Stimulated activated CD4-positive, alpha-beta T cell treated with anti-CD3 and anti-CD28 coated beads, Interleukin-12 subunit alpha, Interleukin-12 subunit beta, amount 100 ng/mL, for 4 hours (primary cell): ENCODE measurements at places on chromosomes 5 and 9.

DNA sequence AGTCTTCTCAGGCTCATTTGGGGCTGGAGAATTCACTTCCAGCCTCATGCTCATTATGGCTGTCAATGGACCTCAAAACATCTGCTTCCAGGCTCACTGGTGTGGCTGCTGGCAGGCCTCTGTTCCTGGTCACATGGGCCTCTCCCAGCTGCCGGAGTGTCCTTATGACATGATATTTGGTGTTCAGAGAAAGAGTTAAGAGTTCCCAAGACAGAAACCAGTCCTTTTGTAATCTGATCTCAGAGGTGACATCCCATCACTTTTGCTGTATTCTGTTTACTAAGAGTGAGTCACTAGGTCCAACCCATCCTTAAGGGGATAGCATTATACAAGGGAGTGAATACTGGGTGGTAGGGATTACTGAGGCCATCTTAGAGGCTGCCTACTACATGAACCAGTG is 104.6 kb downstream of the CACNA1B start:
- DNase-seq, result no peak

DNA sequence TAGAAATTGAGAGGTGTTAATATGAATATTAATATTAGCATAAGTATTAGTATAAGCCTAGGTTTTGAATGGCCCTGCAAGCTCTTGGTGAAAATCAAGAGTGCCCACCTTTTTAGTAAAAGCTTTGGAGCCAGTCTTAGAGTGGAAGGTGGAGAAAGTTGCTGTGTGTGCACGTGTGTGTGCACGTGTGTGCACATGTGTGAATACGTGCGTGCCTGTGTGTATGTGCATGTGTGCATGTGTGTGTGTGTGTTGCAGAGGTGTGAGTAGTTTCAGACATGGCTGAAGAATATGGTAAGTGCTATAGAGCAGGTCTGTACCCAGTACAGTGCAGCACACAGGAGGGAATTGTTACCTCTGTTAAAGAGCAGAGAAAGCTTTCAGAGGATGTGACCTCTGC is 74.3 kb downstream of the BOD1 start:
- no peak for DNase-seq

DNA sequence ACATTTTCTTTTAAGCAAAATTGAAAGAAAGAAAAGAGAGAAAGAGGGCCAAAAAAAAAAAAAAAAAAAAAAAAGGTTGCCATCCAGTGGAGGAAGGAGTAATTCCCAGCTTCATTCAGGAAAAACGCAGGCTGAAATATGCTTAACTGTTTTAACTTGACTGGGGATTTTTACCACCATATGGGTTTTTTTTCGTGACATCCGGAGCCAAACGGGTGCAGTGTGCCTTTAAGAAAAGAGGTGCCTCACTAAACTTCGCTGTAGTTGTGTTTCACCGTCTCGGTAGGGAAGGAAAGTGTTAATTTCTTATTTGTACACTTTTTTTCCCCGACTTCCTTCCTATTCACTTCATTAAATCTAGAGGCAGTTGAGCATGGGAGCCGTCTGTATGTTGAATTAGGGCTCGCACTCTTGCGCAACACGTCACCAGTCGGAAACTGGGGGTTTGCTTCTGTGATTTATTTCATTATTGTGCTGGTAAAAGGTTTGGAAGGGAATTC is 143.0 kb downstream of the SMARCA2 start:
- DNase-seq, result peak; percentile 15

DNA sequence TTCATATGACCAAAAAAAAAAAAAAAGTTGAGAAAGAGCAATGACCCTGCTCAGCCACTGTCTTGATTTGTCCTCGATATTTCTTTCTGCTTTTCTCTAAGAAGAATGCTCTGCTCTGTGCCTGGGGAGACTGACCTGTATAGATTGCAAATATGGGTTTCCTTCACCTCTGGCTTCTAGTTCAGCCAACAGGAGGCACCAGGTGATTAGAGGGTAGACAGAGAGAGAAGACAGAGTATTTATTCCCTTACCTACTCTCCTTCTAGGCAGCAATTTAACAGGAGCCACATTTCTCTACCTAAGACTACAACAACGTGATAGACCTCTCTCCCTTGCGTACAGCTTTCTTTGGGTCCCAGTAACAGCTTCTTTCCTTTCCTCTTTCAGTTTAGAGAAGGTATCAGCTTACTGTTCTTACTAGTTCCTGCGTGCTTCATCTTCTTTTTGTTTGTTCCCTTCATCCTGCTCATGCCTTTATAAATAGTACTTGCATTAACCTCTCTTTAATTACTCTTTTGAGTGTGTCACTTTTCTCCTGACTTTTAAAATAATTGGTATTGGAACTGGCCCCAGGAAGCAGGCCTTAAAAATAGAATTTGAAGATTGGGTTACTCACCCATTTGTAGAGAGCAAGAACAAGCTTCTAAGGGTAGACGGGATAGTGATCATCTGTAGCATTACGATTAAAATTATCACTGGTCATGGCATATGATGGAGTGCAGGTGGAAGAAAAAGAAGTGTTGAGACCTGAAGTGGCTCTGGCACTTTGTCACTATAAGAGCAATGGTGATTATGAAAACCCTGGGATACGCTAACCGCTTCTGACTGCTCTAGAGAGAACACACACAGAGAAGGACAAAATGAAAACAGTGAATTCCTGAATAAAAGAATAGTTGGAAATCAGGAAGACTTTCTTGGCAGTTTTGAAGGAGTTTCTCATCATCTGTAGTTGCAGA is 161.2 kb upstream of the FSTL4 start:
- no peak for DNase-seq

DNA sequence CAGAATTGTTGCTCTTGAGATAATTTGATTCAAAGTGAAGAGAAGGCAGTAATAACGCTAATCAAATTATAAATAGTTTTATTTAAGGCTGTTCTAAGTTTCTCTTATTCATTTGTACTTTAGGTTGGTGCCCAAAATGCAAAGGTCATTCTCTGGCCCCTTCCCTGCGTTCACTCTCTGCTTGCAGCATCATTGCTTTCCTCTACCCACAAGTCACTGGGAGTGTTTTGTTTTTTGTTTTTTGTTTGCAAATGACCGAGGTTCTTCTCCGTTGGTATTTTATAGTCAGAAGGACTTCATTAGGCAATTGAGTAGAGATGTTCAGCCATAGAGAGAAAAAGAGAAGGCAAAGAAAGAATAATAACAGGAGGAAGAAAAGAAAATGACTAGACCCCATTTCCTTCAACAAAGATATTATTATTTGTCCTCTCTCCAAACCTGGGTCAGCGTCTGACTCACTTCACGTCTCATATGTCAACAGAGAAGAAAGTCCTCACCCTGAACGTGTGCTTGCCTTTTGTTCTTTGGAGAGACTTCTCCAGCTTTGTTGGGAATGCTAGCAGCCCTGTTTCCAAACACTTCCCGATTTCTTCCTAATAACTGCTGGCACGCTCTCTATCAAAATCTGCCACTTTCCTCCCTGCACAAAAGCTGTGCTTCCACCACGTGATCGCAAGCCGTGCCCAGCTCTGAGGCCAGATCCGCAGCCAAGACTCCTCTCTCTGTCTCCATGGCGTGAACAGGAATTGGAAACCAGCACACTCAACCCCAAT is 119.8 kb downstream of the EBF1 start:
- DNase-seq, result no peak

DNA sequence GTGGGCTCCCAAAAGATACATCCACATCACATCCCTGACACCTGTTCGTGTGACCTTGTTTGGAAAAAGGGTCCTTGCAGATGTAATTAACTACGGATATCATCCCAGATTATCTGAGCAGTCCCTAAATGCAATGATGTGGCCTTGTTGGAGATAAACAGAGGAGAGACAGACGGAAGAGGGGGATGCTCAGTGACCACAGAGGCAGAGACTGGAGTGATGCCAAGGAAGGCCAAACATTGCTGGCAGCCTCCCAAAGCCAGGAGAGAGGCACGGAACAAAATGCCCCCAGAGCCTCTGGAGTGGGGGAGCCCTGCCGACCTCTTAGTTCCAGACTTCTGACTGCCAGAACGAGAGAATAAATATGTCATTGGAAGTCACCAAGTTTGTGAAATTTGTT is 15.0 kb upstream of the VAV2 start:
- DNase-seq, result no peak
